Activated CD4-positive, CD25-positive, alpha-beta regulatory T cell treated with anti-CD3 and anti-CD28 coated beads, Interleukin-2, amount 50 U/mL, for 72 hours (primary cell): ENCODE measurements at places on chromosomes 1 and 21.
A peak's percentile ranks its signal among the peaks of the same experiment; 100 is the strongest.

GRCh38 chr21:17467392-17467791 is 45.5 kb upstream of the CXADR start:
- no peak for DNase-seq

DNA sequence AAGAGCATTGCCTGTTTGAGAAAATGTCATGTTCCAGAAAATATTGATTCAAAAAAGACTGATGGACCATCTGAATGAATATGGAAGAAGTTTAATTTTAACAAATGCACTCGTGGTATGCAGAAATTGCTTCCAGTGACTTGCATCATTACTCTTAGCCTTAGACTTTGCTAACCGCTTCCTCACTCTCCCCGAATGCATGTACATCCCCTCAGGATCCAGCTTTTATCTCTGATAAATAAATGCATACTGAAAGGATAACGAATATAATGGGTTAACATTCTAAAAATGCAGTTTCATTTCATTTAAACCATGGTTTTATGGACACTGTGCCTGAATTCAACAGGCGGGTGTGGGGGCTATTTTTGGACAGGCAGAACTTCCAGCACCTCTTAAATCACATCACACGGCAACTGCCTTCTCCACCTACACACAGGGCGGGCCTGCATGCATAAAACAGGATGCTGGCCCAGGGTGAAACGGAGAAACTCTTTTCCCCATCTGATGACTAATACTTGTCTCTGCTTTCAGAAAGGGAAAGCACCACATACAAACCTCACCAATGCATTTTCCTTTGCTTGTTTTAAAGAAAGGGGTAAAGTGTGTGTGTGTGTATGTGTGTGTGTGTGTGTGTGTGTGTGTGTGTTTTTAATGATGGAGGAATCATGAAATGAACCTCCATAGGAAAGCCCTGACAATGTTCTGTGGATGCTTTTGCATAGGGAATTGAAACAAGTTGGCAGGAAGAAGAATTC is 48.7 kb downstream of the SPAG17 start:
- DNase-seq, result no peak

DNA sequence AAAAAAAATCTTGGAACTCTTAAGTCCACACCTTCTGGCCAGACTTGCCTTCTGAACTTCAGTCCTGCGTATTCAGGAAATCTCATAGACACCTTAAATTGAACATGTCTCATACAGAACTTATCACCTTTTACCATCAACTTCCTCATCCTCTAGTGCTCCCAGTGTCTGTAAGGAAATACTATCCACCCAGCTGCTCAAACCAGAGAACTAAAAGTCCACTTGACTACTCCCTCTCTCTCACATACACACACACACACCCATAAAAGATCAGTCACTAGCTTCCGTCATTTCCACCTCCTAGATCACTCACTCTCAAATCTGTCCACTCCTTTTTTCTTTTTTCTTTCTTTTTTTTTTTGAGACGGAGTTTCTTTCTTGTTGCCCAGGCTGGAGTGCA is 10.9 kb upstream of the CAP1 start:
- no peak for DNase-seq

GRCh38 chr1:53641481-53642214 is 97.3 kb downstream of the GLIS1 start:
- DNase-seq, result peak; percentile 6

DNA sequence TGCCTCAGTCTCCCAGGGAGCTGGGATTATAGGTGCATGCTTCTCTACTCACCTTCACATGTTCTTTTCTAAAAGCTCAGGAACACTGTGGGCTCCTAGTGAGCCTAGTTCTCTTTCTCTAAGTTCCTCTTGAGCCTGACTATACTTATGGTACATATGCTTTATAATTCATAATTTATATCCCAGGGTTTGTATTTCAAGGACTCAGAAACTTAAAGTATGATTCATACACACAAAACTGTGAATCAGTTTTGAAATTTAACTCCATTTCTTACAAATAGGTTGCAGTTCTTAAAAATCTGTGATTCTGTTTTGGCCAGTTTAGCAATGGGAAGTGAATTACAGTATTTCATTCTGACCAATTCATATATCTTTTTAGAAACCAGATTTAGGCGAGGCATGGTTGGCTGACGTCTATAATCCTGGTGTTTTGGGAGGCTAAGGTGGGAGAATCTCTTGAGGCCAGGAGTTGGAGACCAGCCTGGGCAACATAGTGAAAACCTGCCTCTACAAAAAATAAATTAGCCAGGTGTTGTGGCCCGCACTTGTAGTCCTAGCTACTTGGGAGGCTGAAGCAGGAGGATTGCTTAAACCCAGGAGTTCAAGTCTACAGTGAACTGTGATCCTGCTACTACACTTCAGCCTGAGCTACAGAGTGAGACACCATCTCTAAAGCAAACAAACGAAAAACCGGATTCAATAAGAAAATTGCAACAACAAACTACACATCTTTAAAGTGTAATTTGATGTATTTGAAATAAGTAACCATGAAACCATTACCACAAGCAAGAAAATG is 15.6 kb downstream of the RASAL2 start:
- no peak for DNase-seq

DNA sequence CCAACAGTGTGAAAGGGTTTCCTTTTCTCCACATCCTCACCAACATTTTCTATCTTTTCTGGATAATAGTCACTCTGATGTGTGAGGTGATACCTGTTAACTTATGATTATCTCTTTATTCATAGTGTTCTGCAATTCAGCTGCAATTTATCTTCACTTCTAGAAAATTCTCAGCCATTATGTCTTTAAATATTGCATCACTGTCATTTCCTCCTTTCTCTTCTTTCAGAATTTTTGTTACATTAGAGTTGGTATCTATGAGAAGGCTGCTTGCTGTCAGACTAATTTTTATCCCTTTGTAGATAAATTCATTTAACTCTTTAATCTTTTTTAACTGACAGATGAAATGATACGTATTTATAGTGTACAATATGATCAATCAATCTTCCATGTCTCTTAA is 30.5 kb upstream of the ATF3 start:
- DNase-seq, result no peak

DNA sequence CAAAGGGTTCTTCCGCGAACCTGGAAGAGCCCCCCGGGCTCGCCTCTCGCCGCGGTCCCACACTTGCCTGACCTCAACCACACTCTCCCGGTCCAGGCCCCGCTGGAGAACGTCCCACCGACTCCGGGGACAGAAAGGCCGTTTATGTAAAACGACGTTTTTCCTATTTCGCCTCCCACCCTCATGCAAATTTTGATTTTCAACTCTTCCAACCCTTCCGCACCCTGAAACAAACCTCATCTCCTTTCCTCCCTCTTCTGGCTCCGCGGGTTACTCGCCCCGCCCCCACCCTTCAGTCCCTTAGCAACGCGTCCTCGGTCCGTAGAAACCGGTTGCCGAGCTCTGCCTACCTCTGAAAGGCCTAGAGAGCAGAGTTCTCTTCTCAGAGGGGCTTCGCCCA is at the start of gene C1orf141:
Gene C1orf141 (minus strand): TSS at position 276 of the 400 bp plus-strand sequence. CDS start 7,730 bp downstream, outside the sequence.
- DNase-seq, result no peak

DNA sequence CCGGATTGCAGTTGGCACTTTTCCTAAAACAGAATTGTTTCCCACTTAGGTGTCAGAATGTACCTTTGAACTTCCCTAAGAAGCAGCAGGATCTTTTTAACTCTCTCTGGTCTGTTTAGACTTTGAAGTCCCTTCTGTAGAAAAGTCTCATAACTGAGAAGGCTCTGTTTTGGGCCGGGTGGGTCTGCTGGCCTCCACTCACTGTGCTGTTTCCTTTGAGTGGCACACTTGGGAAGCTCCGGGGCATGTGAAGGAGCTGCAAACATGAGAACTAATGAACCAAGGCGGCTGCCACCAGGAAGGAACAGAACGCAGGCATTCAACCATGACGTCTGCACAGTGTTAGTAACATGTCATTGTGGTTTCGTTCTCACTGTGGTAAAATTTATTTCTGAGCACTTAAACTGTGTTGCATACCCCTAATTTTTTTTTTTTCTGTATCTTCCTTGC is 19.5 kb upstream of the NCMAP start:
- DNase-seq, result peak; percentile 59

DNA sequence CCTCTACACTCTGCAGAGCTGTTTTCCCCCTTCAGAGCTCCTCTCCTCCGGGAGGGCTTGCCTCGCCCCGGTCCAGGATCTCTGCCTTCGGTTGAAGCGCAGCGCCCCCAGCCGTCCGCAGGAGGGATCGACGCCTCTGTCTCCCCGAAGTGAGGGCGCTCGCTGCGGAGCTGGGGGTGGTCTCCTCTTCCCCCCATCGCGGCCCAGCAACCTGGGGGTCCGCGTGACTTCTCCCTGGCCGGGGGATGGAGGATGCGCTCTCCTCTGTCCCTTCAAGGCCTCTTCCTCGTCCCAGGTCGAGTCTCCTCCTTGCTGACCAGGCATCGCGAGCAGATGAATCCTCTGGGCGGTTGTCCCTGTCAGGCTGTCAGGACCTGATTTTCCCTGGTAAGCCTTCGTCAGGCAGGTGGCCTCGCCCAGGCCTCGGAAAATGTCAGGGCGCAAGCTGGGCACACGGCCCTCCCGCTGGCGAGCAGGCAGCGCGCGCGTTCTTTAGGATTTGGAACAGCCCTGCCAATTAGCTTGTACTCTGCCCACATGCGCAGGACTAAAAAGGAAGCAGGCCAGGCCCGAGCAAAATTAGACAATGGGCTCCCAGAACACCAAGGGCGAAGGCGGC is 90.5 kb downstream of the EDEM3 start:
- peak; percentile 48 for DNase-seq

DNA sequence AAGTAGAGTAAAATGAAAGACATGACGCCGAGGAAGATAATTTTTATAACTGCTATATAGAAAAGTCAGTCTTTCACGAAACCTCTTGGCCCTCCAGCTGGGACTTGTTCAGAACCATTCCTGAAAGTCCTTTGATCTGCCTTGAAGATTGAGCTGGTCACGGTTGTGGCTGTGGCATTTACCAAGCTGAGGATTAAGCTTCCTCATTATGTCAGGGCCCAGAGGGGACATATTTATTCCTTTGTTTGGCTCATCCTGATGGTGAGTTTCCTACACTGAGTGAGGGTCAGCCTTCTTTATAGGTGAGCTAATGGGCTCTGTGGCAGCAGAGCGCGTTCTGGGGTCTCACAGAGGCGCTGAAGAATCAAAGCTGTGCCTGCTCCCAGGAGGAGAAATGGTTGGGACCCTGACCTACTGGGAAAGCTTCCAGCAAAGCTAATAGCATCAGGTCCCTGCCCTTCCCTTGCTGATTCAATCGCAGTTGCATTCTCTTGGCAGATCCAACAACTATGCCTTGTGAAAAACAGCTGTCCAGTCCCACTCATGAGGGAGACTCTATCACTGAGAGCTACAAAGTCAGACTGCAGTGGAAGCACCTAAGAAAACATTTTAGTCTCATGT is 43.2 kb upstream of the PBX1 start:
- no peak for DNase-seq

- DNase-seq, result no peak
Measured at GRCh38 chr1:99445486-99445885, 181.2 kb downstream of the PLPPR4 start.

DNA sequence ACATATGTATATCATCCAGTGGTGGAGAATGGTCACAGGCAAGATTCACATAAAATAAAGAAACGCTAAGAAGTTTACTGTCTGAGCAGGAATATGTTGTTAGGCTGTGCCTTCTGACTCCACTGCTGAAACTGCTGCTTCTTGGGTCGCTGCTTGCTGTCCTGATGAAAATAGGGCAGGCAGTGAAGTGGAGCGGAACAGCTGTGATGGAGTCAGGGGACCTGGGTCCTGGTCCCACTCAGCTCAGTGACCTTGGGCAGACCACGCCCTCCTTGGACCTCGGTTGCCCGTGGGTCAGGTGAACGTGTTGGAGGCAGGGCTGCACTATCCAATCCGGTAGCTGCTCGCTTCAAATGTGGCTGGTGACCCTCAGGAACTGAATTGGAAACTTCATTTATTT is 33.4 kb upstream of the IFFO2 start:
- DNase-seq, result no peak

- no peak for DNase-seq
Measured at GRCh38 chr1:114347431-114348209, 163.4 kb downstream of the TRIM33 start.

DNA sequence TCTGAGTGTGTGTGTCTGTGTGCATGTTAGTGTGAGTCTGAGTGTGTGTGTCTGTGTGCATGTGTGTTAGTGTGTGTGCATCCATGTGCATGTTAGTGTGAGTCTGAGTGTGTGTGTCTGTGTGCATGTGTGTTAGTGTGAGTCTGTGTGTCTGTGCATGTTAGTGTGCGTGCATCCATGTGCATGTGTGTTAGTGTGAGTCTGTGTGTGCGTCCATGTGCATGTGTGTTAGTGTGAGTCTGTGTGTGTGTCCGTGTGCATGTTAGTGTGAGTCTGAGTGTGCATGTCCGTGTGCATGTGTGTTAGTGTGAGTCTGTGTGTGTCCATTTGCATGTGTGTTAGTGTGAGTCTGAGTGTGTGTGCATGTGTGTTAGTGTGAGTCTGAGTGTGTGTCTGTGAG is 76.6 kb upstream of the ACTRT2 start:
- no peak for DNase-seq

DNA sequence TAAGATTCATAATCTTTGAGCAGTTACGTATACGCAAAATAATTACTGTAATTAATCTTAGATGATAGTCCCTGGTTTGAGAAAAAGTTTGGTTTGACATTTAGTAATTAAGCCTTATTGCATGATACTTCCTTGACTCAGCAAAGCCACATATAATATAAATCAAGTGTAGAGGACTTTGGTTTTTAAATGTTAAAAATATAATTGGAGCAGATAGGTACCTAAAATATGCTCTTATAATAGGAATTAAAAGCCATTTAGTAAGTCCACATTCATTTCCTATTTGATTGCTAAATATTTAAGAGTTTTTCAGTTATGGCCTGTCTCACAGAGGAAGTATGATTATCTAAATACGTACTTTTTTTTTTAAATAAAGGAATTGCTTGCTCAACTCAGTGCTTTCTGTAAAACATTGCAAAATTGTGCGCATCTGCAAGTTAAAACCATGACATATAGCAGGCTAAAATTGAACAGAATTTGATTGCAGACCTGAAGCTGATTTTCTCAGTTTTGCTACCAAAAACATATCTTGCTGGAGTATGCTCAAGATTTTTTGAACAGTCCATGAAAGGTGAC is 20.4 kb downstream of the RPE65 start:
- no peak for DNase-seq

DNA sequence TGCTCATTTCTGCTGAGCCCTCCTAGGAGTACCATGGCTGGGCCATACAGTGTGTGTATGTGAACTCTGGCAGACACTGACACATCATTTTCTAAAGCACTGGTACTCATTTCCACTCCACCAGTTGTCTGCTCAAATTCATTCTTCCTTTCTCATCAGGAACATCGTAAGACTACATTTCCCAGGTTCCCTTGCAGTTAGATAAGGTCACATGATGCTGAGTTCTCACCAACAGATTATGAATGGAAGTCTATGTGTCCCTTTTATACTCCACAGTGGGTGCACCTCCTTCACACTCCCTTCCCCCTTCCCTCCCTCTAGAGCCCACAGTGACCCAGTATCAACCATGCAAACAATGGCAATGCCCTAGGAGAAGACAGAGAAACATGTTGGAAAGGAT is 38.3 kb upstream of the PAX7 start:
- DNase-seq, result no peak

DNA sequence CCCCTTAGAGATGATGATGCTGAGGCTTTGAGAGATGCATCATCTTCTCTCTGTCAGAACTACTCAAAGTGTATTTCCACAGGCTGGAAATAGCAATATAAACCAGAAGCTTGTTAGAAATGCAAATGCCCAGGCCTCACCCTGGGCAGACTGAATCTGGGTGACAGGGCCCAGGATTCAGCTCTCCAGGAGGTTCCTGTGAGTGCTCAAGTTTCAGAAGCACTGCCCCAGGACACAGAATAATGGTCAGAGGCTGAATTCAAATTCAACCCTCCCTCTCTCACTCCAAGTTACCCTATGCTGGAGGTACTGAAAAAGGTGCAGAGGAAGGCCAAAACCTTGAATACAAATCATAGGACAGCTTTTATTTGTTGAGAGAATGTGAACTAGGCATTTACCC is 98.5 kb upstream of the NGF start:
- no peak for DNase-seq
